ENCODE measurements at places on chromosomes 16 and 17.
A peak's percentile ranks its signal among the peaks of the same experiment; 100 is the strongest.

GRCh38 chr16:82972331-82972919 is 345.7 kb downstream of the CDH13 start:
- DNase-seq, result no peak

DNA sequence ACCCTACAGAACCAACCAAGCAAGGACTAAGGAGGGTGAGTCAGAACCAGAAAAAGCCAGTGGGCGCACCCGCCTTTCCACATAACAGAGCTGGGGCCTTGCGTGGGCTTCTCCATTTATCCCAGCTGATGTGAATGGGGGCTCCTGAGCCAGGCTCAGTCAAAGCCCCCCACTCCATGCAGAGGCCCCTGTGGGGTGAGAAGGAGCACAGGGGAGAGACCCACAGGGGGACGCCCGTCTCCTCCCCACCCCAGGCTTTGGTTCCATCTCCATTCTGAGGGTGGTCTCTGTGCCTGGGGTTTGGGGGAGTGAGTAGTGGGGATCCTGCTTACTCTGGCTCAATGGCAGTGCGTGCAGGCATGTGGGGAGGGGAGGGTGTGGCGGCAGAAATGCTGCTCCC is 210.1 kb upstream of the TNRC6C start:
- DNase-seq, result no peak

- DNase-seq, result no peak
Measured at GRCh38 chr16:7964167-7964566, 626.1 kb downstream of the TMEM114 start.

GRCh38 chr16:56607109-56607618 is 1.2 kb upstream of the MT2A start:
- DNase-seq, result no peak

DNA sequence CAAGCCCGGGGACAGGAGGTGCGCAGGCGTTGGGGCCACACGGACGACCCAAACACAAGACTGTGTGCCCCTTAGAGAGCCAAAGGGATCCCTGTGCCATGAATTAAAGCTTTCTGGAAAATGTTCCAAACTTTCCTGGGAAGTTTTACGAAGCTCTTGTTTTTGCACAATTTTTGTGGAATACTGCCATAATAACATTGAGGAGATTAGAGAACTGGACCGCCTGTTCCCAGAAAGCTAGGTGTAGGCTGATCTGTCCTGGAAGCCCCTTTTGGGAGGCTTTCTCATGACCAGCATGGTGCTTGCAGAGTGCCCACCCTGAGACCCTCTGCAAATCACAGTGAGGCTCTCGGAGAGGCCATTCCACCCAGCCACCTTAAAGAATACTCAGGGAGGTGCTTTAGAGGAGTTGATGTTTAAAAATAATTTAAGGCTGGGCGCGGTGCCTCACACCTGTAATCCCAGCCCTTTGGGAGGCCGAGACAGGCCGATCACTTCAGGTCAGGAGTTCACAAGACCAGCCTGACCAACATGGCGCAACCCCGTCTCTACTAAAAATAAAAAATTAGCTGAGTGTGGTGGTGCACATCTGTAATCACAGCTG is 1.1 kb downstream of the KDM8 start:
- DNase-seq, result no peak

GRCh38 chr17:3004925-3005324 is 58.5 kb downstream of the OR1D5 start:
- no peak for DNase-seq

- DNase-seq, result no peak
Measured at GRCh38 chr16:9787717-9788116, 394.5 kb downstream of the GRIN2A start.

GRCh38 chr16:56927471-56927870 is 4.5 kb upstream of the HERPUD1 start:
- no peak for DNase-seq

GRCh38 chr16:87723226-87723623 is 42.6 kb downstream of the KLHDC4 start:
- no peak for DNase-seq

DNA sequence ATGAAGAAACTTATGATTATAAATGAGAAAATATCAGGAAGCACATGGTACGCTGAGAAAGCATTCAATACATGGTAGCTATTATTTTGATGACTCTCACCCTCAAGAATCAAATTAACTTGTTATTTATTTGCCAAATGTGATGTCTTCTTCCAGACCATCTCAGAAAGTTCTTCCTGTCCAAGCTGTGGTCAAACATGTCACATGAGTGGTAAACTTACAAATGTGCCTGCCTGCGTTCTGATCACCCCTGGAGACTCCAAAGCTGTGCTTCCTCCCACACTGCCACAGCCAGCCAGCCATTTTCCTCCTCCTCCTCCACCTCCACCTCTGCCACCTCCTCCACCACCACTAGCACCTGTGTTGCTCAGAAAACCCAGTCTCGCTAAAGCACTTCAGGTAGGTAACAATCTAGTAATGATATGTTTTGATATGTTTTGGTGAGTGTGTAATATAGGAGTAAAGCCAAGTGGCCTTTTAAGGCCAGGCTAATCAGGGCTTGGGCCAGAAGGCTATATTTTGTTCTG is 16.4 kb upstream of the SMG8 start:
- DNase-seq, result no peak

DNA sequence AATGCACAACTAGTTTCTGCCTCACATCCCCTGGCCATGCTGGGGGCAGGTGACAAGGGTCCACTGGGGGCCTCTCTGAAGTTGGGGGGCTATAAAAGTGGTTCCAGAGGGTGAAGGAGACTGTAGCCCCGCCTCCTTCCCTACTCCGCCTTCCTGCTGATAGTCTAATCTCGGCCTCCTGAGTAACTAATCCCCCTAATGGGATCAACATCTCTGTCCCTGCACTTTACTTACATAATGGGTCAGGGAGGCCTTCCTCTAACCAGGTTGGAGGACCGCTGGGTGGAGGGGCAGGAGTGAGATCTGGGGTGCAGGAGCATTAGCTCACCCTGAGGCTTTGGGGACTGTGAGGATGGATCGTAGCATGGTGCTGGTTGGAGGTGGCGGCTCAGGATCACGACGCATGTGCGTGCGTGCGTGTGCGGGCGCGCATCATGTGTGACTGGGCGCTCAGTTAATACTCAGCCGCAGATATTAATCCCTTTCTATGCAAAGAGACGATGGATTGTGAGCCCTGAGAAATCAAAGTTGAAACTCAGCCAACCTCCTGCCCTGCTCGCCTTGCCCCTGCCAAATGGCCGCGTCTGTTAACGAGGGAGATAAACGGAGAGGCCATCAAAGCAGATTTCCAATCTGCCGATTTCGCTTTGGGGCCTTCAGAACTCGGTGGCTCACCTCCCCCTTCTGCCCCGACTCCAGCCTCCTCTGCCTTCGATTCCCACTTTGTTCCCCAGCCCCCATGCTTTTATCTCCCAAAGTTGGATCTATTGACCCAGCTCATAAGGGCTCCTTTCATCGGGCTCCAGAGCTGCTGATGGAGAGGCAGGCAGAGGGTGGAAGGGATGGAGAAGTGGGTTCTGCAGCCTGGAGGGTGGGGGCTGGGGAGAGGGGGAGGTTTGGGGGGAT is 107.3 kb downstream of the SDK2 start:
- DNase-seq, result no peak

DNA sequence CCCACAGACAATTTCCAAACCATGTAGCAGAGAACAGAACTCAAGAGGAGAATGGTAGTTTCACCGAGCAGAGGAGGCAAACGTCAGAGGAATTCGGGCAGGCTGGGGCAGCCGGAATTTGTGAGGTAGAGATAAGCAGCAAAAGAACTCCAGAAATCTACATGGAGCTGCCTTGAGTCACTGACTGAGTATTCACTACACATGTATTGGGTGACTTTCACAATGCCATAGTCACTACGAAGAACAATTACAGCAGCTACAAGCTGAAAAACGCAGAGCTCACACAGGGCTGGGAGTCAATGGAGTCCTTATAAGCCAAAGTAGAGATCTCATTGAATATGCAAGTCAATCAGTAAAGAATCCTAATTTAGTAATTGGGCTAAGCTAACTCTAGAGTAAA is 13.4 kb downstream of the CMC2 start:
- no peak for DNase-seq

GRCh38 chr17:64938290-64938689 is 19.0 kb upstream of the LRRC37A3 start:
- DNase-seq, result no peak

DNA sequence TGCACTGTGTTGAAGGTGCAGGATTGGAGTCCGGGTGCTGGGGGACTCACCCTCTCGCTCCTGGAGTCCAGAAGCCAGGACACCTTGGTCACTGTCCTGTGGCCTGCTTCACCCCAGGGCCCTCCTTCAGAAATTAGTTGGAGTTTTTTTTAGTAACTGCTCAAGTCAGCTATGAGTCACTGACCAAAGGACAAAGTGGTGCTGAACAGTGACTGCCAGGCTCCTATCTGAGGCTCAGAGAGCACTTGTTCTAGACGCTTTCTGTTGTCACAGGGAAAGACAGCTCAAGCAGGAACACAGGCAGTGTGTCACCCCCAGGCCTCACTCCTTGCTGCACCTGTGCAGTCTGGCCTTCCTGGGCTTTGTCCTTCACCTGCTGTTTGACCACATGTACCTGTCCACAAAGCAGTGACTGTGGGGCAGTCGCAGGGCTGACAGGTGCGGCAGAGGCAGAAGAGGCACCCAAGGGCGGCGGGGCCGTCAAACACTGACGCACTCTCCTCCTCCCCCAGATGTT is 4.1 kb upstream of the FAAP100 start:
- DNase-seq, result no peak

- no peak for DNase-seq
Measured at GRCh38 chr17:13046361-13046760, 28.5 kb upstream of the ELAC2 start.

DNA sequence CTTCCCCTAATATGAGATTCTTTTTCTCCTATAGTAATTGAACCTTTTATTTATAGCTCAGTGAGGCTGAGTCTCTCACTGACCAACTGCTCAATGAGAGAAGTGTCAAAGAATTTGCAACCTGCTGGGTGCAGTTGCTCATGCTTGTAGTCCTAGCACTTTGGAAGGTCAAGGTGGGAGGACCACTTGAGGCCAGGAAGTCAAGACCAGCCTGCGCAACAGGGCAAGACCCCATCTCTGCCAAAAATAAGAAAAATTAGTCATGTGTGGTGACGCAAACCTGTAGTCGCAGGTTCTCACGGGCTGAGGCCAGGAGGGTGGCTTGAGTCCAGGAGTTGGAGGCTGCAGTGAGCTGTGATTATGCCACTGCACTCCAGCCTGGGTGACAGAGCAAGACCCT is 30.9 kb upstream of the CRYBA1 start:
- no peak for DNase-seq

DNA sequence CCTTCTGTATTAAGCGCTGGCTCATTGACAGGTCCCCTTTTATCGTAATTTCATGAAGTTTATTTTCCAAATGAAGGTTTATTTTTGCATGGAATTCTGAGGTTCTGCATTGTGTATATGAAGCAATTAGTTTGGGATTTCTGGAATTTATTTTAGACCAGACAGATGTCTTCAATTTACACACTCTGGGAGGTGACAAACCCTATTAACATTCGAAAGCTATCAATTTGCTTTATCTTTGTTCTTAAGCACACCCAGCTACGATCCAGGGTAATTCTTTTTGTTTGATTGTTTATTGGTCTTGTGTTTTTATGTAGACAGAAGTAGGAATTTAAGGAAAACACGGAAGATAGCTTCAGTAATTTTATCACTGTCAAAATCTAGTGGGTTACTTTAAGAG is 264.6 kb downstream of the HS3ST3A1 start:
- DNase-seq, result no peak

- DNase-seq, result no peak
Measured at GRCh38 chr16:55294129-55294528, 29.9 kb upstream of the IRX6 start.

DNA sequence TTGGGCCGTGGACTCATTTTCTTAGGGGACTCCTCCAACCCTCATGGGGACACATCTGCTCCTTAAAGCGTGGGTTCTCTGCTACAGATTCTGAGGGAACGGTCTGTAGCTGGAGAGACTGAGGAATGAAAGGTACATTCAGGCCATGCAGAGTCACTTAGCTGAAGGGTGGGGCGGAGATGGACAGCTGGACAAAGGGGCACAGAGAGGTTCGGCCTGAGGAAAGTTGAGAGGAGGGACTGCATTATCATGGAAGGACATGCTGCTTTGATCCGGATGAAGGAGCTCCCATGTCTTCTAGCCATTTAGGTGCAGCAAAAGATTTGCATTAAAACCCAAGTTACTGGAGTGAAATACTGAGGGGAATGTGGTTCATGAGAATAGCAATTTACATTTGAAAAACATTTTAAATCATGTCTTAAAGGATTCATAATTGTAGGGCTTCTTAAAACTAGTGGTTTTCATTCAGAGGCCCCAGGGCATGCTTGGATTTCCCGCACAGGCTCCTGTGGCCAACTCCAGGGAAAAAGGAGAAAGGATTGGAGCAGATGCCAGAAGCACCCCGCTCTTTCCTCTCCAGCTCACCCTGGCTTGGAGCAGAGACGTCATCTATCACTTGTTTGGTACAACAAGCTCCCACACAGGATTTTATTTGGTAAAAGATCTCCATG is 54.2 kb downstream of the CDRT4 start:
- DNase-seq, result no peak

DNA sequence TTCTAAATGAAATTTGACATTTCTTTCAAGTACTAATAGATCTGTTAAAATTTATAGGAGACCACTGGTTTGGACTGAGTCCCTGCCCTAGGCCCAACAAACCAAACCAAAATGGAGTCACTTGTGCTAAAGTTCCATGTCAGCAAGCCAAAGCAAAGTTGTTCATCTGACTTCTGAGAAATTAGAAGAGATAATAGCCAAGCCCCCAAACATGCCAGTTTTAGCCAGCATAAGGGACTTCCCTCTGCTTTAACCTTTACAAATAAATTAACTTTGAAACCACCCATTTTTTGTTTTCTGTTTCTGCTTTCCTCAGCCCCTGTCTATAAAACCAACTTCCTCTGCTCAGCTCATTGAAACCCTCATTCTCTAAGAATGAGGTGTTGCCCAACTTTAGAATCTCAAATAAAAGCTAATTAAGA is 18.9 kb downstream of the CDR2 start:
- peak; percentile 57 for DNase-seq

DNA sequence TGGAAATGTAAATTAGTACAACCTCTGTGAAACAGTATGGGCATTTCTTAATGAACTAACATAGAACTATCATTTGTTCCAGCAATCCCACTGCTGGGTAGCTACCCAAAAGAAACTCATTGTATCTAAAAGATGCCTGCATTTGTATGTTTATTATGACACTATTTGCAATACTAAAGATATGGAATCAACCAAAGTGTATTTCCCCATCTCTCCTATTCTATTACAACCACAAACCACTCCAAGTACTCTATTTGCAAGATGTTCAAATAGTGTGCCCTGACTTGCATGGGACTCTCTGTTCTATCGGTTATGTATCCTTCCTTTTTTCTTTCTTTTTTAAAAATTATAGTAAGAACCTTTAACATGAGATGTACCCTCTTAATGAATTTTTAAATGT is 845.2 kb downstream of the CDH11 start:
- DNase-seq, result no peak

GRCh38 chr16:2598723-2599122 is 60.9 kb downstream of the PDPK1 start:
- no peak for DNase-seq

GRCh38 chr17:49358641-49359247 is 3.3 kb downstream of the ZNF652 start:
- peak; percentile 61 for DNase-seq

GRCh38 chr16:2603165-2604015 is 65.6 kb downstream of the PDPK1 start:
- DNase-seq, result peak; percentile 85

Data from CD4-positive, alpha-beta T cell treated with Interleukin-4 for 4 hours (primary cell).